Cortex of kidney (tissue), 1 donor: ENCODE measurements at places on chromosomes 6 and 20.

- DNase-seq = no peak
These were observed 69.0 kb downstream of the TCP11 start for GRCh38 chr6:35072051-35072697.

DNA sequence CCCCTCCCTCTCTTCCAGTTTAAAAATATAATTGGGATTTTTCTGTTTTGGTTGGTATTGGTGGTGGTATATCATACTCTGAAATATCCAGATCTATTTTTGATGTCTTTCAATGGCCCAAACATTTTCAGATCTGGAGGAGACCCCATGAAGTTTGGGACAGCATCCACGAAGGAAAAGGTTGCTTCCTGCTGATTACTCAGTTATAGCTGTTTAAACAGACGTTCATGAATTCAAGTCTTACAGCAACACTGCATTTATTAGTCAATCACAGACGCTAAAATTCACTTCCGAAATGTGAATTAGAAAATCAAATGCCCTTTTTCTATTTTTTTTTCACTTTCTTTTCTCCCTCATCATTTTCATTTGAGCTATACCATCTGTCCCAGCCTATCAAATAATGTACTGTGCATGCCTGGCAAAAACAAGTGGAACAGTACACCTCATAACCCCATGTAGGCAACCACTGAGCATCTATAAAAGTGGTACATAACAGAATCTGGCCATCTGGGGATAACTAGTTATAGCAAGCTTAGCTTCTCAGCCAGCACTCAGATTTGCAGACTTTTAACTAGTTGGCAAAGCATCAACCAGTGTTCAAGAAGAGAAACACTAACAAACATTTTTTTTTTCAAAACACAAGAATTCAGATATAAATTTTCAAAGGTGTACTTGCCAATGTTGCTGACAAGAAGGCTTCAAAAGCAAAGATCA, 124.5 kb downstream of the HIVEP2 start:
- no peak for DNase-seq

DNA sequence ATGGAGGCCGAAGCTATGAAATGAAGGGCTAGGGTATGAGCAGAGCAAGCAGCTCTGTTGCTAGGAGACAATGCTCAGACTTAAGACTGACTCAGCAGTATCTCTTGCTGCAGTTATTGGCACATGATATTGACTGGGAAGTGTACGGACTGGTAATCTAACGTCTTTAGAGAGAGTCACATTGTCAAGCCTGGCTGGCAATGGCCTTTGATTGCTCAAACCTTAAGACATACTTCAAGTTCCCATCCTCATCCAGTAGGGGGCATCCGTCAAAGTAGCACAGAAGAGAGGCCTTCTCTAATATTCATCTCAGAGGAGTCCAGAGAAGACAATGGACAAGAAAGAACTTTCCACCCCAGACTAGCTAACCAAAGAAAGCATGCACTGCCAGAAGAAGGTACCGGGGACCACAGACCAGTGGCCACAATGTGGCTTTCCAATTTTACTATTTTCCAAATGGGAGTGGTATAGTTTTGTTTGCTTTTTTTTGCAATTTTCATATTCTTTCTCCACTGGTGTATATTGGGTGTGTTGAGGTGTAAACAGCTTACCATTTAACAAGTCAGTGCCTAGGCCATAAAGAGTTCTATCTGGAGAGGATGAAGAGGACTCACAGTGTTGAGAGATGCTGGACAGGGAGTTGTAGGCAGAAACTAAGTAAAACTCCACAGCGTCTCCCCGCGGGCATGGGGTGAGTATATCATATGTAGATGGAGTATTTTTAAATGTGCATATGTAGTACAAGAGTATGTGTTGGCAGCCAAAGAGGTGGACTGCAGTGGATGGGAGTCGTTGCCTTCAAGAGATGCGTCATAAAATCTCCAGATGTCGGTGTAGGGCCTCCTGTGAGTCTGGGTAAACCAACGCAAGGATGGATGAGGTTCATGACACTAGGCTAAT, 36.7 kb downstream of the LRFN2 start:
- no peak for DNase-seq

GRCh38 chr20:62176866-62177265, 6.0 kb upstream of the MTG2 start:
- DNase-seq = no peak

DNA sequence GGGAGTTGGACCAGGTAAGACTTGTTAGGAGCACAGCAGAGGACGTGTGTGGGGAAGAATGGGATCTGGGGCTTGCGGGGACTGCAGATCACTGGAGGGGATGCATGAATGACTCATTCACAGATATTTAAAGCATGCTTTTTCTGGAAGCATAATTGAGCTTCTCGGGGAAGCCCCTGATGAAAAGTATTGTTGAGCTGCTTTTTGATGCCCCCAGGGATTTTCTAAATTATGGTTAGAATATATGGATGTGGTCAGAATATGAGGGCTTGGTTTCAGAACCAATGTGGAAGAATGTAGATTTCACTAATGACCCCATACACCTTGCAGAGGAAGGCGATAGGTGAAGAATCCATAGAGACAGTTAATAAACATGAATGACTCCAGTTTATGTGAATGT, 36.1 kb downstream of the GMPR start:
- DNase-seq = no peak

DNA sequence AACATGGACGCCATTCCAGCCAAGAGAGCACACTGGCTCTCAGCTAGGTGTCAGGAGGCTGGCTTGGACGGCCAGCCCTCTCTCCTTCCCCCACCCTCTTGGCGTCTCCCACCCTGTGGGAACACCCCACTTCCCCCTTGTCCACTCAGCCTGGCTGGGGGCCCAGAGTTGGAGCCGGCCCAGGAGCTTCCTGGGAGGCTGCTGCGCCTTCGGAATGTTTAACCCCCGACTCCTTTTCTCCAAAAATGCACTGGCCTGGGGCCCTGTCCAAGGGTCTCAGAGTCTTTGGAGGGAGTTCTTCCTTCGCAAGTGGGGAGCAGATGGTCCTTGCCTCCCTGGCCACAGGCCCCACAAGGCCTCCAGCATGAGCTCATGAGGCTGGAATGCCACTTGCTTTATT, 4.1 kb downstream of the ADAM33 start:
- DNase-seq = no peak

DNA sequence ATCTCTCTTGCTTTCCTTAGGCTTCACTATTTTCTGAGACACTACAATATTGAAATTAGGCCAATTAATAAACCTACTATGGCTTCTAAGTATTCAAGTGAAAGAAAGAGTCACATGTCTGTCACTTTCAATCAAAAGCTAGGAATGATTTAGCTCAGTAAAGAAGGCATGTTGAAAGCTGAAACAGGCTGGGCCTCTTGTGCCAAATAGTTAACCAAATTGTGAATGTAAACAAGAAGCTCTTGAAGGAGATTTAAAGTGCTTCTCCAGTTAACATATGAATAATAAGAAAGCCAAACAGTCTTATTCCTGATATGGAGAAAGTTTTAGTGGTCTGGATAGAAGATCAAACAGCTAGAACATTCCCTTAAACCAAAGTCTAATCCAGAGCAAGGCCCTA, 236.3 kb downstream of the OTOR start:
- DNase-seq = no peak

DNA sequence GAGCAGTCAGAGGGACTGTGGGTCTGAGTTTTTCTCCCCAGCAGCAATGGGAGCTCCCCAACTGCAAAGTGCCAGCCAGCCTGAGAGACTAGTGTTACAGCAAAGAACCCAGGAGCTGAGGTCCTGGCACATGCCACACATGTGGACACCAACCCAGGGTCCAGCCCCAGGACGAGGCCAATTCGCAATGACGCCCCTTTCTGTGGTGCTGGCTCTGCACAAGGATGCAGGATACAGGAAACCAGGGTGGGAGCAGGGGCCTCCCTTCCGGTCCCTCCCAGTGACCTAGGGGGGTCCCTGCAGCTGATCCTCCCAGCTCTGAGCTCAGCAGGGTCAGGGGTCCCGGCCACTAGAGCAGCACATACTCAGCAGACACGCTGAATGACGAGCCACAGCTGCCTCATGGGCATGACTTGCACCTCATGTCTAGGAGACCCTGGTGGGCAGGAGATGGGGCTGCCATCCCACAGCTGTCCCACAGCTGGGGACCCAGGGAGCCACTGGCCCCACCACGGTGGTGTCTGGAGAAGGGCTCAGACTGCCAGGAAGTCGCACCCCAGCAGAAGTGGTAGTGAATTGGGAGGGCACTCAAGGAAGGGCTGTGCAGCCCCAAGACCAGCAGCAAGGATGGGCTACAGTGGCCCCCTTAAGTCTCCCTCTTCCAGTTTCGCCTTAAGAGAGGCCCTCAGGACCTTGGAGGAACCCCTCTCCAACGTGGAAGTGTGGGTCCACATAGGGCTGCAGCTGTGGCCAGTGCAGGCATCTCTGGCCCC, 3.6 kb downstream of the ARFRP1 start:
- DNase-seq = no peak

DNA sequence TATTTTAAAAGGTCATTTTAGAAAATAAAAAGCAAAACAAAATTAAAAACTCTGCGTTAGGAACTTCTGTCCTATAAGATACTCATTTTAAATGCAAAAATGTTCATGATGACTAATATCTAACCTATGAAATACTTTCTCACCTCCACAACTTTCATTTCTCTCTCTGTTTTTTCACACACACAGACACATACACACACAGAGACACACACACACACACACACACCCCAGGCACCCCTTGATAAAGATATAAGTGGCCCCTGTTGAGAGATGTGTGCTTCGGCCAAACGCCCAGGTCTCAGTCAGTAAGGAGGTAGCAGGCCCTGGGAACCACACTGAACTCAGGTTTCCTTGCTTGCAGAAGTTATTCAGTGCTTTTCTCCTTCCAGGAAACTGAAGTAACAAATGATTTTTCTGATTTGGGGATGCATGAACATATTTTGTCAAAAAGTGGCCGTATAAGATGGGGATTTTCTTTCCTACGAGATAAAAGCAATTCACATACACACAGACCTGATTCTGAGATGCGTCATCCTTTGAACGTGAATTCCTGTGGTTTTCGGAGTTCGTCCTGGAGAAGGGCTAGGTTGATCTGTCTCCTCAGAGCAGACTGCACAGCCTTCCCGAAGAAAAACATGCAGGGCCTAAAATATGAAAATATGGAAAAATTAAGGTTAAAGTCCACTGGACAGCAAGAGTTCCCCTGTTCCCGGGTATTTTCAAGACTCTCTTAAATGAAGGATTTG, 306.8 kb upstream of the FOXQ1 start:
- no peak for DNase-seq

DNA sequence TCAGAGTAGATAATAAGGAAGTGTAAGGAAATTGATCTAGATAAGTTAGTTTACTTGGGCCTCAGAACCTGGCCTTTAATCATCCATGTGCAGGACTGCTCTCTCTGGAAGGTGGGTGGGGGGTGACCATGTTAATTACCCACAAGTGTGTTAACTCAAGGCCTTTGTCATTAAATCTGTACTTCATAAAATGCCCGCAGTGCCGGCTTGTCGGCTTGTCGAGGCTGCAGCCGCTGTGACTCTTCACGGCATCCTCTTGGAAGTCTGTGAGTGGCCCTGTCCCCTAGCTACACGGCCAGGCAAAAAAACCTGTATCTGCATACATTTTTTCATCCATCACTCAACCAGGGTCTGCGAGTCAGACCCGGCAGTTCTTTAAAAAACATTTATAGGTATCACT, 70.9 kb upstream of the ASCC3 start:
- no peak for DNase-seq

- no peak for DNase-seq
These were observed 25.2 kb downstream of the FNDC1 start for GRCh38 chr6:159194421-159194820.

DNA sequence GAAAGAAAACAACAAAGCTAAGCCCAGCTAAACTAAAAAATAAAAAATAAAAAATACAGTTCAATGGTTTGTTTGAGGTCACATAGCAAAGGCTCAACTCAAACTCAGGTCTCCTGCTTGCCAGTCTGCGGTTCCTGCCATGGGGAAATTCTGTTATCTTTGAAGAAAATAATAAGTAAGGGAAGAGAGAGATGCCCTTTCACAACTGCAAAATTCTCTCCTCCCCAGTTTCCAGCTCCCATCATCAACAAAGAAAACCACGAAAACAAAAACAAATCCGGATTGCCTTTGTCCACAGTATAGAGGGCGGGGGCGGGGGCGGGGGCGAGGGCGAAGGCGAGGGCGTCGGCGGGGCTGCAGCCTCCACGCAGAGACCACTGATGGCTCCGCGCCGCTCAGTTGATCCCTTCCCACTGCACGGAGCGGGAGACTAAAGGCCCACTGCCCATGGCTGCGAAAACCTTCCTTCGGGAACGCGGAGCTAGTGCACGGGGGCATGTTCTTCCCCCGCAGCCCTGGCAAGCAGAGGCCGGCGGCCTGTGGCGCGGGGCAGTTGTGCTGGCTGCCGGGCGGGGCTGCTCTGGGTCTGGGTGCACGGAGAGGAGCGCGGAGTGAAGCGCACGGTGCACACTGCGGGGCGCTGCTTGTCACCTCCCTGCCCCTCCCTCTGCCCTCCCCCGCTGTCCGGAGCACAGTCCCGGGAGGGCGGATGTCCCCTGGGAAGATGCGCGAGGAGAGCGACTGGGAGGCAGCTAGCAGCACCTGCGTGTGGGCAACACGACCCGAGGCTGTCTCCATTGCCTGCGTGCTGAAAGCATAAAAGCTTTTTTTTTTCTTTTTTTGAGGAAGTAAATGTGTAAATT, 54.1 kb upstream of the TPD52L1 start:
- no peak for DNase-seq

DNA sequence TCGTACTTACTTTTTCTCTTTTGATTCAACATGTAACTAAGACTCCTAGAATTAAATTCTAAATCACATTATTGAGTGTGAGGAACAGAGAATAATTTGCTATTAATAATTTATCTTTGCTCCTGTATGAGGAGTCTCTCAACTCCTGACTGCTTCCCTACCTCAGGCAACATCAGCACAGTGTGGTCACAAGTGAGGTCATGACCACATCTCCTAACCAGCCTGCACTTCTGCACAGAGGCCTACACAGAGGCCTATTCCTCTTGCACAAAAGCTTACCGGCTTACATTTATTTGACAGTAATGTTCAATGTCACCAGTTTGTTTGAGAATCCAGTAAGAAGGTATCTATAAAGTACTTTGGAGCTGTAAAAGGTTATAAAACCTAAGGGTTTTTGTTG, 637.4 kb upstream of the MARCKS start:
- no peak for DNase-seq

GRCh38 chr6:53979468-53980067, 131.7 kb upstream of the MLIP start:
- no peak for DNase-seq

DNA sequence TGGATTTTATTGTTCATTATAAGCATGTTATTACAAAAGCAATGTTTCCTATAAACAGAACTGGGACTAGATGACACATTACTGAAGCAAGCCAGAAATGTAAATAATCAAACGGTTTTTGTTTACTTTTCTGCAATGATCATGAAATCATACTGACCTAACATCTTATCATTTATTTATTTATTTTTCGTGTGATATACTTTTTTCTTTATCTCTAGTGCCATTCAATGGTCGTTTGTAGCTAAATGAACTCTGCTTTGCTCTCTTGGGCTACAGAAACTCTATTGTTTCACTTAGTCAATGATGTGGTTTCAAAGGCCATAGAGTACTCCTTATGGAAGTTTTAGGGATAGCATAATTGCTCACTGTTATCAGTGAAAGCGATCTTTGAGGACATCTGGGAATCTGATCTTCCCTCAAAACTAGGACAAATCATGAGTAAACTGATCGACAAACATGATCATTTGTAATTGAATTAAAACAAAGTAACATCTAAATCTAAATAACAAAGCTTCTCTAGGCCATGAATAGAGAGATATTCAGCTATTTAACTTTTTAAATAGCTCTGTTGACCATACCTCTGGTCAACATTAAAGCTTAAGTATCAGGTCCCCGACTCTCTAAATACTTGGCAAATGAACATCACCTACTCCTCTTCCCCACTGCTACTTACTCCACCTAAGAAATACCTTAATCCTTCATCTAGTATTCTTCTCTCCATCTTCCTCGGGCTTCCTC, 933.4 kb downstream of the TFAP2A start:
- no peak for DNase-seq

- no peak for DNase-seq
These were observed 210.1 kb upstream of the CCN2 start for GRCh38 chr6:132161283-132161682.
